ENCODE measurements at places on chromosomes 13 and 19.

DNA sequence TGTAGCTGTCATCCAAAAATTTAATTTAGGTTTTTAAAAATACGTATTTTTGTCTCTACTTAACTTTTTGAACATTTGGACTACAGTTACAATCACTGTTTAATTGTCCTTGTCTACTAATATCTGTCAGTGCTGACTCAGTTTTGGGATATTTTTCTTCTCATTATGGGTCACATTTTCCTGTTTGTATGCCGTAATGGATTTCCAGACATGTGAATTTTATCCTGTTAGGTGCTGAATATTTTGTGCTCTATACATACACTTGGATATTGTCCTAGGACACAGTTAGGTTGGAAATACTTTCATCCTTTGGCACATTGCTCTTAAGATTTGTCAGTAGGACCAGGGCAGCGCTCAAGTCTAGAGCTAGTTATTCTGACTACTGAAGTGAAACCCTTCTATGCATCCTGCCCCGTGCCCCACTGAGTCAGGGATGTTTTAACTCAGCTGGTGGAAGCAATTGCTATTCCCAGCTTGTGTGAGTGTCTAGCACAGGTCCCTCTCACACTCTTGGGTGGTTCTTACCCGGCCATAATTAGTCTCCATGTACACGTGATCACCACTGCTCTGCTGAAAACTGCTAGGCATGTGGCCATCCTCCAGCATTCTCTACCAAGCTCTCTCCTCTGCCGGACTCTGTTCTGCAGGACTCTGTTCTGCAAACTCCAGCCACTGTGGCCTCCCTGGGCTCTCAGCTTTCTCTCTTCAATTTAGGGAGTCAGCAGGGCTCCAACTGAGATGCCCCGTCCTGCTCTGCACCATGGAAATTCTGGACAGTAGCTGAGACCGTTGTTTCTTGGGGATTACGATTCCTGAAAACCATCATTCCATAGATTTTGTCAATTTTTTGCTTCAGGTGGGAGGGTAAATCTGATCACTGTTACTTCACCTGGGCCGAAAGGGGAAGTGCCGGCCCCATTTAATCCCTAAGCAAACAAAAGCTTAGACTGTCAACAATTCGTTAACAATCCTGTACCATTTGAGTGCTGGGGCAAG, 11.1 kb downstream of the PROZ start:
- DNase-seq, result no peak

DNA sequence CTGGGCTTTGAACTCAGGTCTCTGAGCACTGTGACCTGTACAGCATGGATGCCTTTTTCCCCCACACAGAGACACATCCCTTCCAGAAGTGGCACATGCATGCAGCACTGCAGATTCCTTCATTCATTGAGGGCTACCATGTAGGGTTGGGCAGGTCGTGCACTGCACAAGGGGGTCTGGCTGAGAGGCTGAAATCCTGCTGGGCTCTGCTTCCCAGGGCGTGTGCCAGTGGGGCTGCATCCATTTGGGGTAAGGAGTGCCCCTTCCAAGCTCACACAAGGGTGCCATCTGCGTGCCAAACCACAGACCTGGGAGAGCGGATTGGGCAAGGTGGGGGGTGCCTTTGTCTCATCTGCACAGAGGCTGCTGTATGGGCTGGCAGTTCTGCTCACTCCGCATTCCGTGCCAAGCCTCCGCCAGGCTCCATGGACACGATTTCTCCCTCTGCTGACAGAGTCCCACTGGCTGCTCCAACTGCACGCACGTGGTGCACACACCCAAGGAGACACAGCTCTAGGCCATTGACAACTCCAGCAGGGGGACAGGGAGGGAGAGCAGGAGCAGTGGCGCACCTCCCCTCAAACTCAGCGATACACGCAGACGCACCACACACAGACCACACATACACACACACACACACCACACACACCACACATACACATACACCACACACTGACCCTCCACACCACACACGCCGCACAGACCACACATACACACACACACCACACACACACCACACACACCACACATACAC, 4.5 kb upstream of the SHISA7 start:
- no peak for DNase-seq

DNA sequence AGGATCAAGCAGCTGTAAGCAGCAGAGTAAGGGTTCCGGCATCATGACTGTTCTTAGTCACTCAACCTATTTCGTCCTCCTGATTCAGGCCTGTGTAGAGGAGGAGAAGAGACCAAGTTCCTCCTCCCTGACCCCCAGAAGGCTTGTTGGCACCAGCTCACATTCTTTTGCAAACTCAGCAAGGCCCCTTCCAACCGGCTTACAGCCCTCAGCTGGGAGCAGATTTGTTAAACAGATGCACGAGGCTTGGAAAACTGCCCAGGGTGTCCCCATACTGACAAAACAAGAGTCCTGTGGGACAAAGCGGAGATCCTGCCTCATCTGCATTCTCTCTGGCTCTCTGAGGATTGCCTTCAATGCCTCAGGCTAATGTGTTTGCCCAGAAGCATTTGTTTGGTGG, 113.2 kb upstream of the SOX21 start:
- no peak for DNase-seq

- DNase-seq, result no peak
Observed at GRCh38 chr13:78602561-78603239, 652 bp downstream of the POU4F1 start.

- DNase-seq, result no peak
Observed at GRCh38 chr19:19575411-19575810, 37.3 kb downstream of the CILP2 start.

DNA sequence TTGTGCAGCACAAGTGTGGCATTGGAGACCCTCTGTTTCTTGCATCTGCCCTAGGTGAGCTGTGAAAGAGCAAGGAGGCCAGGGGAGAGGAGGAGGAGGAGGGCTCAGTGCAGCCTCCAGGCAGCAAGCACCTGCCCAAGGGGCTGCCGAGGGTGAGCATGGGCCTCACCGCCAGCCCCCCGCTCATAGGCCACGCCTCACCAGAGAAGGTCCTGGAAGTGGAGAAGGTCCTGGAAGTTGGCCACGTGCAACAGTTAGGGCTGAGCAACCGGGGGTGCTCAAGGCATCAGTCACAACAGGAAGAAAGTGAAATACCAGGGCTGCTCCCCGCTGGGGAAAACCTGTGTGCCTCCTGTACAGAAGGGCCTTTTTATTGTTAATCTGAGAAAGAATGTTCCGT, 168.9 kb downstream of the TEX29 start:
- DNase-seq, result no peak

DNA sequence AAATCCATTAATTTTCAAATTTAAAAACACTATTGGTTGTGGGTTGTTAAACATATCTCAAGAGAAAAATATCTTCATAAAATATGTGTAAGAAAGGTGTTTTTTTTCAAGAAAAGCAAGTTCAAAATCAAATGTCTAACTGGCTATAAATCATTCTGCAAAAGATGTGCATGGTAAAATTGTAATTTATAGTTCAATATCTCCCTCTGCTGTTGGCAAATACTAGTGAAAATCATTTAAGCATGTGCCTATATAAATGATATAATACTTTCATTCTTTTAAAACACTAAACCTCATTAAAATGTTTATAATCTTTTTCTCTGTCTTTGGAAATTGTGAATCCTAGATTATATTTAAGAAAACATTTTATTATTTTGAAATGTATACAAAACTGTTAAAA, 17.2 kb upstream of the SLITRK6 start:
- no peak for DNase-seq

Data from epithelial cell of proximal tubule (primary cell).